ENCODE measurements at places on chromosomes 4 and X.

DNA sequence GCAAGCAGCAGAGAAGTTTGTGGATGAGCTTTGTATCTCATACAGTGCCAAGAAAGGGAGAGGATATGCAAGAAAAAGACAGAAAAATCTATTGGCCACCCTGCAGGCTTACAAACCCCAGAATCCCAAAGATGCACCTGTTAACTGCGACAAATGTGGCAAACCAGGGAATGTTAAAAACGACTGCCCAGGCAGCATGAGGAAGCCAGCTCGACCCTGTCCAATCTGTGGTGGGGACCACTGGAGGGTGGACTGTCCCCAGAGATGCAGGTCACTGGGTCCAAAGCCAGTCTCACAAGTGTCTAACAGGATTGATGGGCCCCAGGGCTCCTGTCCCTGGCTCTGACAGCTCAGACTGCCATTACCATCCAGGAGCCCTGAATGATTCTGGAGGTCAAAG lies 12.9 kb upstream of the COL25A1 start:
- no peak for DNase-seq

GRCh38 chr4:94304365-94304971 lies 38.2 kb downstream of the HPGDS start:
- no peak for DNase-seq

GRCh38 chrX:115895678-115896329 lies 274.7 kb upstream of the AGTR2 start:
- DNase-seq: no peak

DNA sequence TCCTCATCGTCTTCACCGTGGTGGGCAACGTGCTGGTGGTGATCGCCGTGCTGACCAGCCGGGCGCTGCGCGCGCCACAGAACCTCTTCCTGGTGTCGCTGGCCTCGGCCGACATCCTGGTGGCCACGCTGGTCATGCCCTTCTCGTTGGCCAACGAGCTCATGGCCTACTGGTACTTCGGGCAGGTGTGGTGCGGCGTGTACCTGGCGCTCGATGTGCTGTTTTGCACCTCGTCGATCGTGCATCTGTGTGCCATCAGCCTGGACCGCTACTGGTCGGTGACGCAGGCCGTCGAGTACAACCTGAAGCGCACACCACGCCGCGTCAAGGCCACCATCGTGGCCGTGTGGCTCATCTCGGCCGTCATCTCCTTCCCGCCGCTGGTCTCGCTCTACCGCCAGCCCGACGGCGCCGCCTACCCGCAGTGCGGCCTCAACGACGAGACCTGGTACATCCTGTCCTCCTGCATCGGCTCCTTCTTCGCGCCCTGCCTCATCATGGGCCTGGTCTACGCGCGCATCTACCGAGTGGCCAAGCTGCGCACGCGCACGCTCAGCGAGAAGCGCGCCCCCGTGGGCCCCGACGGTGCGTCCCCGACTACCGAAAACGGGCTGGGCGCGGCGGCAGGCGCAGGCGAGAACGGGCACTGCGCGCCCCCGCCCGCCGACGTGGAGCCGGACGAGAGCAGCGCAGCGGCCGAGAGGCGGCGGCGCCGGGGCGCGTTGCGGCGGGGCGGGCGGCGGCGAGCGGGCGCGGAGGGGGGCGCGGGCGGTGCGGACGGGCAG lies 792 bp downstream of the ADRA2C start:
- DNase-seq: no peak

DNA sequence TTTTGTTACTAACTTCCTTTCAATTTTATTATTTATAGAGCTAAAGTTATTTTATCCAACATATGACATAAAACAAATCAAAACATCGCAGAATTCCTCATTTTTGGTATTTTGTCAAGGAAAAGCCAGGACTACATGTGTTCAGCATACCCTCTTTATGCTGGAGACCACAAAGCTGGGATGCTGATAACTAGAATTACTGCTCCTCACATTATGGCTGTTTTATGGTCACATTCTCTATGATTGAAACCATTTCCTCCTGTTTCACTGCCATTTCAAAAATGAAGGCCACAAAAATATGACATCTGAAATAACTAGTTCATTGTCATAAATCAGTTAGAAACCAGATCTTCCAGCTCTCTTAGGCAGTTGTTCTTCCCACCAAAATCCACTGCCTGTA lies 41.7 kb downstream of the KLHL34 start:
- no peak for DNase-seq

GRCh38 chr4:154616731-154617130 lies 4.3 kb upstream of the FGG start:
- no peak for DNase-seq

- DNase-seq: peak; percentile 75
These were observed 7.3 kb upstream of the OPN1LW start for GRCh38 chrX:154136627-154137161.

DNA sequence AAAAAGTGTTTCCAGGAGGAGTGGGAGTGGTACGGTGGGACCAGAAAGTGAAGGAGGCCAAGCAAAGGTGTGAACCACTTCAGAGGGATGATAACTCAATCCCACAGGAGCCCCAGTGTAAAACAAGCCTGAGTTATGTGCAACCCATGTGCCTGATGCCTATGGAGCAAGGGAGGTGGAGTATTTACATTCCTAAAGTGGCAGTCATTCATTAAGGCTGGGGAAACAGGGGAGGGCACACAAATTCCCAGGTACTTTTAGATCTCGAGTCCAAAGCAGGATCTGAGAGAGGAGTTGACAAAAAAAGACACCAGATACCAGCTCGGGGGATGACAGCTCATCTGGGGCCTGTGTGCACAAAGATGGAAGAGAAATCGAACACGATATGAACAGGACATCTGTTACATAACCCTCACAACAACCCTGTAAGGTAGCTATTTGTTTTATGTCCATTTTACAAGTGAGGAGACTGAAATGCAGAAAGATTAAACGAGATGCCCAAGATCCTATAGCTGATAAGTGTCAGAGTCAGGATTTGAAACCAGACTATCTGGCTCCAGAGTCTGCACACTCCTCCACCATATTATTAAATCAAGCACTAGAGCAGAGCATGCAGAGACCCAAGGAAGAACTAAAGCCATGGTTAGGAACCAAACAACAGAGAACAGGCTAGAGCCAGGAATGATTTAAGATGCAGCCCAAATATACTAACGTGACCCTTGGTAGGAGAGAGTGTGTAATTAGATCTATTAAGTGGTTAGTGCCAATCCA lies 91.9 kb upstream of the MAPK10 start:
- no peak for DNase-seq

DNA sequence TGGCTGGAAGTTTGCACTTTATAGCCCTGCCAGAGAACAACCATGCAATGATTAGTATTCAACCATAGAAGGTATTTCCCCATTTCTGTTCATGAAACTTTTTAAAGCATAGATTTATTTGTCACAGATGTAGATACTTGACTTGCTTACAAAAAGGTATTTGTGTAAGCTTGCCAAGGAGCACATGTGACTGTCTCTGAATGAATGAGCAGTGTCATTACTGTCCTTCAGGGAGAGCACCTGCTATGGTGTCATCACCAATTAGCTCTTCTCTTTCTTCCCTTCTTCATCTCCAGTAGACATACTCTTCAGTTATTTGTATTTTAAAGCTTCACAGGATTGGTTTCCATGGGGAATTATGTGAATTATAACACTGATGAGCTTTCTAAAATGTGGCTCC lies 1064.7 kb upstream of the GRIA3 start:
- no peak for DNase-seq

- no peak for DNase-seq
These were observed 247.9 kb upstream of the AR start for GRCh38 chrX:67295924-67296323.

DNA sequence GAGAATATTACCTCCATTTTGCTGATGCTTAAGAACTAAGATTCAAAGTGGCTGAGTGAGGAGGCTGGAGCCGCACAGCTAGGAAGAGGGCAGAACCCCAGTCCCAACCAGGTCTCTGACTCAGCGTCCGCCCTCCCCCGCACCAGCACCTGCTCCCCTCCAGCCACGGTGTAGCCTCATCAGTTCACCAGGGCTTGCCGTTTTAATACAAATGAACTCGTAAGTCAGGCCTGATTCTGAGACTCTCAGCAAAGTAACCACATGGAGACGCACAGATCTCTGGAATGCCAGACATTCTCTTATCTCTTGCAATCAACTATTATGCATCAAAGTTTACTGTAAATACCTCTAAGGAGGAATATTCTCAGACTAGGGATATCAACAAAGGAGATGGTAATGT lies 52.4 kb downstream of the ENPP6 start:
- no peak for DNase-seq

- DNase-seq: no peak
These were observed 595.6 kb downstream of the TRAM1L1 start for GRCh38 chr4:116489739-116490138.

GRCh38 chrX:42992199-42992943 lies 214.4 kb upstream of the PPP1R2C start:
- DNase-seq: no peak

DNA sequence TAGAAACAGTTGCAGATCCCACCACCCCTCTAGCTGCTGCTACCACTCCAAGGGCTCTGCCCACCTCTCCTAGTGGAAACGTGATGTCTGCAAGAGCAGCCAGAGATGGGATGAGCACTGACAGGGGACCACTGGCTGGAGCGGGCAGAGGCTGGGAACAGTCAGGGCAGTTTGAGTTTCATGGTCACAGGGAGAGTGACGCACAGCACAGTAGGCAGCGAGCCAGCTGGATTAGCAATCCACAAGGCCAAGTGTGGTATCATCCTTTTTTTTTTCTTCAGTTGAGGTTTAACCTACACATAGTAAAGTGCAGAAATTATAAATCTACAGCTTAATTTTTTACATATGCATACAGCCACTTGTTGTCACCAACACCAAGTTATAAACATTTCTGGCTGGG lies 6.4 kb upstream of the SCML2 start:
- no peak for DNase-seq

GRCh38 chr4:8939840-8940742 lies 68.5 kb upstream of the HMX1 start:
- DNase-seq: no peak

DNA sequence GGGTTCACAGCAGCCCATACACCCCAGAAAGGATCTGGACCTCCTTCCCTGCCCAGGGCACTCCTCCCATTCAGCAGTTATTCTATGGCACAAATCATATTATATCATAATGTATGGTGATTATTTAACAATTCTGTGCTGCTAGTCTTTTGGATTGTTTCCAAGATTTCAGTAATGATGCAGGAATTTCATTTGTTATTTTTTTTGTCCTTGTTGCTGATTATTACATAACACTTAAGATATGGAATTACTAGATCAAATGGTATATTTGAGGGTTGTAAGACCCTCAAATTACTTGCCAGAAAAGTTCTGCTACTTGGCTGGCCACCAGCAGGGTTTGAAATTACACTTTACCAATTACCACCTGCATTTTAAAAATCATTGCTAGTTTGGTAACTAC lies 36.4 kb downstream of the QDPR start:
- no peak for DNase-seq

DNA sequence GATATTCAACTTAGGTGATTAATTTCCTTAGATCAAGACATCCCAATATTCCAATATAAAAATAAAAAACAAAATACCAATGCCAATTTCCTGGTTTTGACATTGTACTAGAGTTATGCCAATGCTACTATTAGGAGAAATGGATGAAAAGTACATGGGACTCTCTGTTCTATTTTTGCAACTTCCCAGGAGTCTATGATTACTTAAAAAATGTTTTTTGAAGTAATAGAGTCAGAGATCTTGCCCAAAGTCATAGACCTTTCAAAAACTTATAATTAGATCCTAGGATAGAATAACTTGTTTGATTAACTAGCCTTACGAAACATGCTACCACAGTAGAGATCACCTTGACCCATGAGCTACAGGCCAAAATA lies 73.6 kb upstream of the MAOA start:
- DNase-seq: no peak

GRCh38 chr4:119525771-119526712 lies 102.6 kb downstream of the PDE5A start:
- no peak for DNase-seq

DNA sequence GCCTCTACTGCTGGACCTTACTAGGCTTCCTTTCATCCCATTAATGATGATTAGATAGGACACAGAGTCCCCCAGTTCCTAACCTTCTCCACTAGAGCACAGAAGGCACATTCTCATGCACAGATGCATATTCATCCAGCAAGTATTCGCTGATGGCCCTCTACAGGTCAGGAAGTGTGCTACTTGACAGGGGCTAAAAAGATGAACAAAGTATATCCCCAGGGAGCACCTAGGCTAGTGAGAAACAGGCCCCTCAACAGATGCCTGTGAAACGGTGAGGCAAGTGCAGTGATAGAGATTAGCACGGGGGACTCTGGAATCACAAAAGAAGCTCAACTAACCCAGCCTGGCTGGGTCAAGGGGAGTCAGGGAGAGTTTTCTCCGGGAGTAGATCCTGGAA lies 95.8 kb downstream of the MGST2 start:
- peak; percentile 50 for DNase-seq

DNA sequence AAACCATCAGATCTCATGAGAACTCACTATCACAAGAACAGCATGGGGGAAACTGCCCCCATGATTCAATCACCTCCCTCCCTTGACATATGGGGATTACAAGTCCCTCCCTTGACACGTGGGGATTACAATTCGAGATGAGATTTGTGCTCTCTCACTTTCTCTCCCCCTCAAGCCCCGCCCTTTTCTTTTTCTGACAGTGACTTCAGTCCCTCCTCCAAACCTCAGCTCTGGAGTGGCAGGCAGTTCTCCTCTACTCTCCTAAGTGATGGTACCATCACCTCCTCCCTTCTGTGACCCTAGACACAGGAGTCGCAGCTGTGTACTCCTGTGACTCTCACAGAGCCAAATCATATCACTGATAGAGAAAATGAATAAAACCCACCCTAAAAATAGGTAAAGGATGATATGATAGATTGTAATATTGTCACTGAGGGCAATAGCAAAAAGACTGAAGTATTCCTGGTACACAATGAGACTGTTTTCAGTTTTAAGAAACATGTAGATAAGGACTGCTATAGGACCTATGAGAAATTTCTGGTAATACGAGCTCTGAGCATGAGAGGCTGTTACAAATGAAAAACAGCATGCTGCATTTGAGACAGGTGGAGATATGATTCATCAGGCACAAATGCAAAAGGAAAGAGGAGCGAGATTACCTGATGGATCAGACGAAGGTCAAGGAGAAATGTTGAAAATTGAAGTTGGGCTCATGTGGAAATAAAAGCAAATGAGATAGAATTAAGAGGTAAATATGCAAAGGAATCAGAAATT lies 101.2 kb upstream of the CBLL2 start:
- no peak for DNase-seq

DNA sequence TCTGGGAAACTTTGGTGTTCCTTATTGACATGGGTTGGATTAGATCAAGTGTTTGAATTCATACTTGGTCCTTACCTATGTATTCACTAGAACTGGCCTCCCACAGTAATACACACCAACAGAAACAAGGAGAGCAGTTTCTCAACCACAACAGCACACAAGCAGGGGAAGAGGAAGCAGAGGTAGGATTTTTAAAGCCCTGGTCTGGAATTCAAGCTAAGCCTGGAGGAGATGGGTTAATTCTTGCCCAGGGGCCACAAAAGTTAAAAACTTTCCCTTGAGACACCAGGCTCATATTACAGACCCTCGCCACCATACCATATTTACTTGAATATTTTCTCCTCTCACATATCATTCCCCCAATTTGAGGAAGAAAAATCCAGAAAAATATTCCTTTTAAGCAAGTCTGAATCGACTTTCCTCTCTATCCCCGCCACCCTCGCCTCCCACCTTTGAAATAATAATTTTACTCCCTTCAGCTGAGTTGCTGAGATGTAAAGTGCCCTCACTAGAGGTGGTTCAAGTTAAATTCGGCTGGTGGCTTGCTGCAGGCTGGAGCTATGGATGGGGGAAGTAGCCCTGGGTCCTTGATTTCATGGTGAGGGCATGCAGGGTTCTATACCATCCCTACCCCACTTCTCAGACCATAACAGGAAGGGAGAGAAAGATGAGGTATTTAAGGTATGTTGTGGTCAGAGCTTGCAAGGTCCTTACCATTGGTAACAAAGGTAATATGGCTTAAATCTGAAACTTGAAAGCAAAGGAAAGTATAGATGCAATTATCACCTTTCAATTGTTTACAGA lies 440.2 kb downstream of the INPP4B start:
- no peak for DNase-seq

Data from HuH-7 (cell line).